ENCODE measurements at places on chromosomes 11 and 22.

DNA sequence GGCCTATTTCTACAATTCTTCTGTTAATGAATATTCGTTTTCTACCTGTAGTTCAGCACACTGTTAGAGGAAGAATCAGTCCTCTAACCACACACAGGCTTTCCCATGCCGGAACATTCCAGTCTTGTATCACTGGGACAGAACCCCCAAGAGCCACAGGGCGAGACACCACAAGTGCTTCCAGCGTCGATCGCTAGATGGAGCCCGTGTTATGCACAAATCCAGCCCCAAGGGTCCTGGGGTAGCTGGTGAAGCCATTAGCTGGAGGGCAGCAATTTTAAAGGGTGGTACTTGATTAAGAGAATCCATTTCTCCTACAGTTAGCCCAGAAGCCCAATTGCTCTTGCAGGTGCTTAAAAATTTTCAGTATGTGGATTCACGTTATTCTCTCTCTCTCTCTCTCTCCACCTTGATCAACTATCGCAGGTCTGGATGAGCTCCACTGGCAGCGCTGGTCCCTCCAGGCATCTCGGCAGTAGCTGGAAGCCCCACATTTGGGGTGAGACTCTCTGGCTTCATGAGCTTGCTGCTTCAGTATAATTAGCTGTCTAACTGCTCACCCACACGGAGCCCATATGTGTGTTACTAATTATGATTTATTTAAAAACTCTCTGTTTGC lies 148.2 kb upstream of the SNX19 start:
- DNase-seq = peak; percentile 8

- no peak for DNase-seq
These were observed 1.0 kb downstream of the RASSF10 start for GRCh38 chr11:13009921-13010748.

DNA sequence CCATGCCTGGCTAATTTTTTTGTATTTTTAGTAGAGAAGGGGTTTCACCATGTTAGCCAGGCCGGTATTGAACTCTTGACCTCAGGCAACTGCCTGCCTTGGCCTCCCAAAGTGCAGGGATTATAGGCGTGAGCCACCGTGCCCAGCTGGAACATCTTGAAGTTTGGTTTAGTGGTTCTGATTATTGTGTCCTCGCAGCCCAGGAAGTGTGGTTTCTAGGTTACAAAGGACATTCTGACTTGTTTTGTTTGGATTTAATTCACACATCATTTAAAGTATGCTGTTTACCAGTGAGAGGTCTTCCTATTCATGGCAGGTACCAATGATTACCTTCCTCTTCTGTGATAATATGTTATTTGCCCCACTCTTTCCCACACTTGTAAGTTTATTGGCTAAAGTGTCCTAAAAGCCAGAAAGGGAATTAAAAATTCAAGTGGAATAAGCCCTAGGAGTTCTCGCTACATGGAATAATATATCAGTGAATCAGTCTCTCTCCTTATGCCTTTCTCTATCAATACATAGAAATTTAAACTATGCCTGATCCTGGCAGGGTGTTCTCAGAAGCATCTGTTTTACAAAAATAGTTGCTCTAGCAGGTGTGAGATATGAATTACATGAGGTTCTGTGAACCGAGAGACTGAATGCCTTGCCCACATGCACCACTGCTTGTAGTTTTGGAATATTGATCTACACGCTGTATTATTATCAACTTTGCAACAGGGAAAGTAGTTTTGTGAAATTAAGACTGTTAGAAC lies 263.1 kb downstream of the DDX10 start:
- no peak for DNase-seq

GRCh38 chr11:107564877-107565218 lies 687 bp downstream of the ALKBH8 start:
- DNase-seq = no peak
